Stimulated activated CD4-positive, alpha-beta T cell treated with anti-CD3 and anti-CD28 coated beads, Interleukin-15, amount 100 ng/mL, for 48 hours (primary cell): ENCODE measurements at places on chromosomes 11 and 22.

GRCh38 chr11:119339589-119340334, 921 bp downstream of the C1QTNF5 start:
- DNase-seq: no peak

DNA sequence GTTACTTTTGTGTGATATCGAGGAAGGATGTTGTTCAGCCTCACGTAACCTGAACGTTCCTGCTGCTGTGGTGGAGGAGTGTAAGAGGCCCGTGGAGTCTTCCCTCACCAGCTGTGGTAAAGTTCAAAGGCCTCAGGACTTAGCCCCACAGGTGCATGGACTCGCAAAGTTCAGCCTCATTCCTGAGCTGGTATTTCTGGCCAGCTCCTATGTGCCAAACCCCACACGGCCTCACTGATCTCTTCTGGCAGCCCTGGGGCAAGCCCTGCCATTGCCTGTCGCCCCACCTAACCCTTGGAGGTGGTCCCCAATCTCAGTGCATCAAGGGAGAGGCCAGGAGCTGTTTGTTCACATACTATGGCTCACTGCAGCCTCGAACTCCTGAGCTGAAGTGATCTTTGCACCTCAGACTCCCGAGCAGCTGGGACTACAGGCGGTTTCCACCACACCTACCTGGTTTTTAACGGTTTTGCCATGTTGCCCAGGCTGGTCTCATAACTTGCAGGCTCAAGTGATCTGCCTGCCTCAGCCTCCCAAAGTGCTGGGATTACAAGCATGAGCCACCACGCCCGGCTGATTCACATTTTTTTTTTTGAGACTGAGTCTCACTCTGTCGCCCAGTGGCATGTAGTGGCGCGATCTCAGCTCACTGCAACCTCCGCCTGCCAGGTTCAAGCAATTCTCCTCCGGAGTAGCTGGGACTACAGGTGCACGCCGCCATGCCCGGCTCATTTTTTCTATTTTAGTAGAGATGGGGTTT, 2.2 kb downstream of the PHRF1 start:
- DNase-seq: no peak

DNA sequence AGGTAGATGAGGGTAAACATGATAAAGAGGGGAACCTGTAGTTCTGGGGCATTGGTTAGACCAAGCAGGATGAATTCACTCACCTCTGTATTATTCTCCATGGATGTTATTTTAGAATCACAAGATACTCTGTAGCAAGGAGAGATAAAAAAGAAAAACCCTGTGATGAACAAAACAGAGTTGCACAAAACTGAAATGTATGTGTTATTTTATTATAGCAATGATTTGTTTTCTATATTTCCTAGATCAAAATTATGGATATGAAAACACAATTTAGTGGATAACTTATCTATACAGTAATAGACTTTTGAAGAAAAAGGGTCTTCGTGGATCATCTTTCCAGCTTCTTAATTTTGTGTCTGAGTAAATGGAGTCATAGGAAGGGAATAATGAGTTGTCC, at the start of gene OR5B17:
Gene OR5B17, minus strand, starts transcription at position 101 of the 400 bp plus-strand sequence. Its CDS starts 0 bp downstream, at position 101.
- no peak for DNase-seq

- DNase-seq: no peak
These were observed 85.7 kb downstream of the DSCAML1 start for GRCh38 chr11:117711331-117711730.

DNA sequence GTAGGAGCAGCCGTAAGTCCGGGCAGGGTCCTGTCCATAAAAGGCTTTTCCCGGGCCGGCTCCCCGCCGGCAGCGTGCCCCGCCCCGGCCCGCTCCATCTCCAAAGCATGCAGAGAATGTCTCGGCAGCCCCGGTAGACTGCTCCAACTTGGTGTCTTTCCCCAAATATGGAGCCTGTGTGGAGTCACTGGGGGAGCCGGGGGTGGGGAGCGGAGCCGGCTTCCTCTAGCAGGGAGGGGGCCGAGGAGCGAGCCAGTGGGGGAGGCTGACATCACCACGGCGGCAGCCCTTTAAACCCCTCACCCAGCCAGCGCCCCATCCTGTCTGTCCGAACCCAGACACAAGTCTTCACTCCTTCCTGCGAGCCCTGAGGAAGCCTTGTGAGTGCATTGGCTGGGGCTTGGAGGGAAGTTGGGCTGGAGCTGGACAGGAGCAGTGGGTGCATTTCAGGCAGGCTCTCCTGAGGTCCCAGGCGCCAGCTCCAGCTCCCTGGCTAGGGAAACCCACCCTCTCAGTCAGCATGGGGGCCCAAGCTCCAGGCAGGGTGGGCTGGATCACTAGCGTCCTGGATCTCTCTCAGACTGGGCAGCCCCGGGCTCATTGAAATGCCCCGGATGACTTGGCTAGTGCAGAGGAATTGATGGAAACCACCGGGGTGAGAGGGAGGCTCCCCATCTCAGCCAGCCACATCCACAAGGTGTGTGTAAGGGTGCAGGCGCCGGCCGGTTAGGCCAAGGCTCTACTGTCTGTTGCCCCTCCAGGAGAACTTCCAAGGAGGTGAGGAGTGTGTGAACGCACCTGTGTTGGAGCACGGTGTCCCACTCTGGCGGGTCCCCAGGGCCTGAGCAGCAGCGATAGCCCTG, at the start of gene TAGLN:
Gene TAGLN, plus strand, starts transcription at position 318 of the 863 bp plus-strand sequence. CDS start 3,644 bp downstream, outside the sequence.
- DNase-seq: no peak
